Renal pelvis (tissue), 12 donors: ENCODE measurements at places on chromosomes 6 and 20.

DNA sequence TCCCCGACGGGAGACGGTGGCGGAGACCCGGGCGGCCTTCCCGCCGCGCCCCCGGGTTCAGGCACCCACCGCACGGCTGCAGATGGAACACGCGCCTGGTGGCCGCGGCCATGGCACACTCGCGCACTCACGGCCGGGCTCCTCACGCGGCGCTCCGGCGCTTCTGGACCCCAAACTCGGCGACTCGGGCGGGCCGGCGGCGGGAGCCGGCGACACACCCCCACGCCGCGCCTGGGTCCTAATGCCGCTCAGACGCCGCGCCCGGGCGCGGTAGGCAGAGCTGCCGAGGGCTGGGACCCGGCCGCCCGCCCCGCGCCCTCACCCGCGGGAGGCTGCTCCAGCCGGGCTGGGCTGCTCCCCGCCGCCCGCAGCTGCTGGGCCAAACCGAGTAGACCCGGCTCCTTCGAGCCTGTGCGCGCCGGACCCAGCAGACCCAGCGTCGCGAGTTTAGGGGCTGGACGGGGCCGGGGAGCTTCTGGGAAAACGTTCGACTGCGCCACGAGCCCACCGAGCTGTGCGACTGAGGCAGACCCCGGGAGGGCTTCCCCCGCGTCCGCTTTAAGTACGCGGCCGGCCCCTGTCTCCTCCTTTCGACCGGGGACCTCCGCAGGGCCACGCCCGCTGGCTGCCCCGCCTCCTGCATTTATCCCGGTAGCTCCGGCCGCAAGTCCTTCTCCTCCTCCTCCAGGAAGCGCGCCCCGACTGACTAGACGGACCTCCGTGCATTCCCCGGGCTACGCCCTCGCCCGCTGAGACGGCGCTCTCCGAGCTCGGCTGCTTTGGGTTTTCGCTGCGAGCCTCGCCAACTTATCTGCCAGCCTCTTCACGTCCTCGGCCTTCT lies at the start of gene SLC4A11:
Gene SLC4A11 (minus strand): TSS at position 165 of the 841 bp plus-strand sequence. CDS start 53 bp downstream, at position 112.
- DNase-seq, result no peak

GRCh38 chr6:132153221-132153898 lies 202.2 kb upstream of the CCN2 start:
- peak; percentile 39 for DNase-seq

GRCh38 chr6:157766901-157767774 lies 55.9 kb upstream of the SNX9 start:
- DNase-seq, result no peak

DNA sequence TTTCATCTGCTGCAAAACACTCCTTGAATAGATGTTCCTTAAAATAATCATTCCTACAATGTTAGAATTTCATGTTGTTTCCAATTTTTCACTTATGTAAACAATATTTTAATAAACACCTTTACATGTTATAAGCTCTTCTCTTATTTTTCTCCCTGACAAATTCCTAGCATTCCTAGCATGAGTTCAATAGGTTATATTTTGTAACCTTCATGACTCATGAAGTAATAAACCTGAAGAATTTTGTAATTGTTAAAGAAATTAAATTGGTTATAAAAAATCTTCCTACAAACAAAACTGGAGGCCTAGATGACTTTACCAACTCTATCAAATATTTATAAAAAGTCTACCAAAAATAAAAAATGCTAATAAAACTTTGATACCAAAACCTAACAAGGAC lies 66.3 kb downstream of the NT5E start:
- no peak for DNase-seq

DNA sequence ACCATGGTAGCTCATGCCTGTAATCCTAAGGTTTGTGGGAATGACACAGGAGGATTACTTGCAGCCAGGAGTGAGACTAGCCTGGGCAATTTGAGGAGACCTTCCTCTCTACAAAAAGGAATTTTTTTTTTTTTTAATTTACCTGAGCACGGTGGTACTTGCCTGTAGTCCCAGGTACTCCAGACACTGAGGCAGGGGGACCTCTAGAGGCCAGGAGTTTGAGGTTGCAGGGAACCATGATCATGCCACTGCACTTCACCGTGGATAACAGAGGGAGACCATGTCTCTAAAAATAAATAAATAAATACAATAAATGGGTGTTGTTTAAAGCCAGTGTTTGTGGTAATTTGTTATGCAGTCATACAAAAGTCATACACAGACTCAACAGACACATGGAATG lies 2.4 kb upstream of the HLA-F start:
- DNase-seq, result no peak

GRCh38 chr6:14791526-14791925 lies 454.3 kb upstream of the JARID2 start:
- no peak for DNase-seq
